ENCODE measurements at places on chromosomes 3 and 15.
A peak's percentile ranks its signal among the peaks of the same experiment; 100 is the strongest.

DNA sequence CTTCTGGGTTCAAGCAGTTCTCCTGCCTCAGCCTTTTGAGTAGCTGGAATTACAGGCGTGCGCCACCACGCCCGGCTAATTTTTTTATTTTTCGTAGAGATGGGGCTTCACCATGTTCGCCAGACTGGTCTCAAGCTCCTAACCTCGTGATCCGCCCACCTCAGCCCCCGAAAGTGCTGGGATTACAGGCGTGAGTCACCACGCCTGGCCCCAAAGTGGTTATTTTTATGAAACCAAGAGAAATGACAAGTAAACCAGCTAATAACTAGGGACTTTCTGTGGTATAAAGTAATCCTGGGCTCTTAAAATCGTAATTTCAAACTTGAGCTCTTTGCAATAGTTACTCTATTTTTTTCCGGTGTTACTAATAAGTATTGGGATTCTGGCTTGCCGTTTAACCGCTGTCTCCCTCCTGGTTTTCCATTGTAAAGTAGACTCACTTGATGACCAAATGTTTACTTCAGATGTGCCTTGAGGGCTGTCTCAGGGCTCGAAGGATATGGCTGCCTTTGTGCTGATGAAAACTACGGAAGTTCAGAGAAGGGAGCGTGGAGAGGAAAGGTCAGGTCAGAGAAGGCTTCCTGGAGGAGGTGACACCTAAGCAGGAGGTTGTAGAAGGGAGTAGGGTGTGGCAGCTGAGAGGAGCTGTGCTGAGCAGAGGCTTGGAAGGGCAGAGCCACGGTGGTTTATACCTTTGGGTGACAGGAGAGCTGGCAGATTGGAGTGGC is 4.2 kb downstream of the ZSCAN2 start:
- peak; percentile 13 for DNase-seq

DNA sequence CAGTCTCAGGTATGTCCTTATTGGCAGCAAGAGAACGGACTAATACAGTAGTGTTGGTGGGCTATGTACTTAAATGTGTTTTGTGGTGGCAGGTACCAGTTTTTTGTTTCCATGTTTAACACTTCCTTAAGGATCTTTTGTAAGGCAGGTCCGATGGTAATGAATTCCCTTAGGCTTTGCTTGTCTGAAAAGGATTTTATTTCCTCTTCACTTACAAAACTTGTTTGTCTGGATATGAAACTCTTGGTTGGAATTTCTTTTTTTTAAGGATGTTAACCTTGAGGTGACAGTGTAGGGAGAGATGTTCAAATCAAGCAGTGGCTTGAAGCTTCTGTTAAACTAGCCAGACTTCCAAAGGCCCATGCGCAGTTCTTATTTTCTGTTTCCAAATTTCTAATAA is 122.2 kb upstream of the FGF7 start:
- no peak for DNase-seq

DNA sequence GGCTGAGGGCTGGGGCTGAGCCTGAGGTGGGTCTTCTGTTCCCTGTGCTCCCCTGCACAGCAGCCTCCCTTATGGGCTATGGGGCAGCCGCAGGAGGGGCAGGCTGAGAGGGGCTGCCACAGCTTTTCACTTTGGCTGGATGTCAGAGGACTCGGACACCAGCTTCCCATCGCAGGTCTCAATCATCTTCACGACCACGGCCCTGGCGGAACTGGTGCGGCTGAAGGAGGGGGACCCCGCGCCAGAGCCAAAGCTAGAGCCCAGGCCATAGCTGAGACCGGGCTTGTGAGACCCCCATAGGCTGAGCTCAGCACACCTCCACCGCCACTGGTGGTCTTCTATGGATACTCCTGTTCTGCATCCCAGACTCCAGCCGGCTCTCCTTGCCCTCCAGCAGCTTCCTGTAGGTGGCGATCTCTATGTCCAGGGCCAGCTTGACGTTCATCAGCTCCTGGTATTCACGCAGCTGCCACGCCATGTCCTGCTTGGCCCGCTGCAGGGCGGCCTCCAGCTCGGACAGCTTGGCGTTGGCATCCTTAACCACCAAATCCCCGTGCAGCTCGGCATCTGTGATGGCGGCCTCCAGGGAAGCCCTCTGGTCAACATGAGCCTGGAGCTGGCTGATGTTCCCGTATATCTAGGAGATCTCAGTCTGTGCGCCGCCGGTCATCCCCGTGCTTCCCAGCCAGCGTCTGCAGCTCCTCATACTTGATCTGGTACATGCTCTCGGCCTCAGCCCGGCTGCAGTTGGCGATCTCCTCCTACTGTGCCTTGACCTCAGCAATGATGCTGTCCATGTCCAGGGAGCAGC is 181.7 kb upstream of the SYNPR start:
- no peak for DNase-seq

DNA sequence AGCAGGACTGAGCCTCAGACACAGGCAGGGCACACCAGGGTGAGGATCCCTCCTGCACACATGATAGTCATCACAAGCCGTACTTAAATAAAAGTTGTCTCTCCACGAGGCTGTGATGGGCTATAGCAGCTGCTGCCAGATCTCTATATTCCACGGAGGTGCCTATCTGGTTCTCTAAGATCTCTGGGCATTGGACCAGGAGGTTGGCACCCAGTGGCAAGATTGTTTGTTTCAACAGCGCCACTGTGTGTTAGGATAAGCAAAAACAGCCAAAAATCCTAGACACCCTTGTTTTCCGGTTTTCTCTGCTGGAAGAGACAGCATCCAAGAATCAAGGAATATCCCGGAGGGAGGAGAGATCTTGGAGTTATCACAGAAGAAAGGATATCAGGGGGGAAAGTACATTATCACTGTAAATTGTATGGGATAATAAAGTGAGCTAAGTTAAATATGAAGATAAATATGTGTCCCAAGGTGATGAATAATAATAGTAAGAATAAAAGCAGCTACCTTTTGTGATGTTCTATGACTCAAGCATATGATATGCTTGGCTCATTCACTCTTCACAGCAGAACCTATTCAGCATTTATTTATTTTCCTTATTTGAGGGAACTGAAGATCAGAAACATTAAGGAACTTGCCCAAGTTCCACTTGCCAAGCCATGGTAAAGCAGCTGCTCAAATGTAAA is 90.6 kb upstream of the AKAP13 start:
- DNase-seq: peak; percentile 27

DNA sequence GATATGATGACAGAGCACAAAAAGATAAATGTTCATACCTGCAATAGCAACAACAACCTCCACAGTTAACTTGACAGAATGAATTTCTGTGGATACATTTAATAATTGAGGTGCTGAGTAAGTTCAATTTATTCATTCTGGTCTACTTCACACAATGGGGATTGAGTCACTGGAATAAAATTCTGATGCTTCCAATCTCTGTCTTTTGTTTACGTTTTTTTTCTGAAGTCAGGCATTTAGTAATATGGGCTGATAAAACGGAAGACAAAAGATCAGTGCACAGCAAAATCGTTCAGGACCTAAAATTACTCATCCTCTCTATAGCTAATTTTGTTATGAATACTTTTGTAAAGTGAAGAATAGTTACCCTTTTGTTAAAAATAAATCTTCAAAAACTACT is 565.9 kb upstream of the CCDC54 start:
- peak; percentile 73 for DNase-seq

DNA sequence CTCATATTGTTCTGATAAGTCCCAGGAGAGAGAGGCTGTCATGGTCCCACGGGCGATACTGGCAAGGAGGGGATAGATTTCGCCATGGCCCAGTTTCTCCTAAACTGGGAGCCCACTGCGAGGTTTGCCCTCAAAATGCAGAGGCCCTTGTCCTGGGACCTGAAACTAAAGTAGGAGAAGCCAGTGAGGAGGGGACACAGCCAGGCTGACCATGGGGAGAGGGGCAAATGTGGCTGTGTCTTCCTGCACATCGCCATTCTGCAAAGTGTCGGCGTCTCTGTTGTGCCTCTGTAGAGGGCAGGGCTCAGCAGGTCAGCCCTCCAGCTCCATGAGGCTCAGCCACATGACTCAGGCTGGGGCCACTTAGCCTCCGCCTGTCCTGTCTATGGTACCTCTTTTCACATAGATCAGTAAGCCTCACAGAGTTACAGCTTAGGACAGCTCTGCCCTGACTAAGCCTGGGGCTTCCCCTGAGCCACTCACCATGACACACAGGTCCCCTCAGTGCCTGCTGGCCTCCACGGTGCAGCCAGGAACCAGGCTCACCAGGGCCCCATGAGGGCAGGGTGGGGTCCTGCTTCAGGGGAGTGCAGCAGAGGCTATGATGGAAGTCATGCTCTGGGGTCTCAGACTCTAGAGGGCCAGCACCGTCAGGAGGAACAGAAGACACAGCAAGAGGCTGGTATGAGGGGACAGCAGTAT is 28.6 kb upstream of the PLXNA1 start:
- no peak for DNase-seq

GRCh38 chr3:58049143-58049785 is 41.0 kb downstream of the FLNB start:
- peak; percentile 93 for DNase-seq

DNA sequence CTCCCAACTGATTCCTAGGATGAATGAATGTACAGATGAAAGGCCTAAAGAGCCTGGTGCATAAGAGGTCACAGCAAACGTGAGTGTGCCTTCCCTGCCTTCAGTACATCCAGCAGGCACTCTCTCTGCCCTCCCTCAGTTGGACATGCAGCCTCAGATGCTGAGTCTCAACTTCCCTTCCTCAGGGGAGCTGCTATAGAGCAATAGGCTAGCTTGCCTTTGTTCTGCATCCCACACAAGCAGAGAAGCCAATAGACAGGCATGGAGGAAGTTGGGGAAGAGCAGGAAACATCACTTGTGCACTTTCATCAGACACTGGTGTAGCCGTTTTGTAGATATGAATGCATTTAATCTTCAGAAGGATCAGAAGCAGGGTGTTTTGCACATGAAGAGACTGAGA is 147.5 kb upstream of the THBS1 start:
- DNase-seq: no peak

DNA sequence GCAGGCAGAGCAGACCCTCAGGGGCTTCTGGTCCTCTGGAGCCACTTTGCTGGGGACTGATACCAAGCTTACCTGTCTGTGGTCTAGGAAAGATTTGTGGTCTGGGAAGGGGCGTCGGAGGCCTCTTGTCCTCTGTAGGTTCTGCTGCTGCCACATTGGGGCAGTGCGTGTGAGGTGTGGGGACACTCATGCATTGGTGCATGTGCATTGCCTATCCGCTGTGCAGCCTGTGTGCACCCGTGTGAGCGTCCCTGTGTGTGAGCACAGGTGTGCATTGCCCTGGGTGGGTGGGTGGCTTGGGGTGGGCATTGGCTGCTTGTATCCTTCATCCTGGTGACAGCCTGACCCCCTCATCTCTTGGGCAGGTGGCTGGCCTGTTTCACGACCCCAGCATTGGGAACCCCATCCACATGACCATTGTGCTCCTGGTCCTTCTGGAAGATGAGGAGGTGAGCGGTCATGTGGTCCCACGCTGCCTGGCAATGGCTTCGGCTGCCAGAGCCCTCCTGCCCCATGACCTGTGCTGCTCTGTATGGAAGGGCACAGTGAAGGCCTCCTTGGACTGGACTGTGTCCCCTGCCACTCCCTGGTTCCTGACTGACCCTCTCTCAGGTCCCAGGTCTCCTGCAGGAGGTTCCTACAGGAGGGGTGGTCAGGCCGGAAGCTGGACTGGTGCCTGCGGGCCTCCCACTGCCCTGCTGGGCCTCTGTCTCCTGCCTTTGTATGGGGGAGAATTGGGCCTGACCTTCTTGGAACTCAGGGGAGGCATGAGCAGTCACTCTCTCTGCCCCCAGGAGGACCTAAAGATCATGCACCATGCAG is 41.5 kb downstream of the SAXO2 start:
- no peak for DNase-seq

GRCh38 chr15:74365598-74366445 is 1.6 kb downstream of the CYP11A1 start:
- DNase-seq: peak; percentile 52

DNA sequence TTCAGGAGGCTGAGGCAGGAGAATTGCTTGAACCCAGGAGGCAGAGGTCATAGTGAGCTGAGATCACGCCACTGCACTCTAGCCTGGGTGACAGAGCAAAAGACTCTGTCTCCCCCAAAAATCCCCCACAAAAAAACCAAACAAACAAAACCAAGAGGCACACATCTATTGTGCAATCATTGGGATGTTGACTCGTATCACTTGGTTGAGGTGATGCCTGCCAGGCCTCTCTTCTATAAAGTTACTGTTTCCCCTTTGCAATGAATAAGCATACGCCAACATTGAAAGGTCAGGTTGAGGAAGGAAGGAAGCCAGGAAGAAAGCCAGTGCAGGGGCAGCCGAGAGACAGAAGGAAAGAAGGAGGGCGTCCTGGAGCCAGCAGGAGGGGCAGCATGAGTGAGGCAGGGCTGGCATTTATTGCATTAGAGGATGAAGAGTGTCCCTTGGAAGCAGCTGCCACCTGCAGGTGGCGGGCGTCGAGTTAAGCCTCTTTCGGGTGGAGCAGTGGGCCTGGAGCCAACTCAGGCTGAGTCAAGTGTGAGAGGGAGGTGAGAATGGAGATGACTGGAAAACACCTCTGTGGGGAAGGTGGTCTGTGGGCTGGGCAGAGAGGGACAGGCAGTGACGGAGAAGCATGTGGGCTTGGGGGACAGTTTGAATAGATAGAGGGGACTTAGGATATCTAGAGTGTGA is 8.3 kb upstream of the CSPG4 start:
- DNase-seq: peak; percentile 36

DNA sequence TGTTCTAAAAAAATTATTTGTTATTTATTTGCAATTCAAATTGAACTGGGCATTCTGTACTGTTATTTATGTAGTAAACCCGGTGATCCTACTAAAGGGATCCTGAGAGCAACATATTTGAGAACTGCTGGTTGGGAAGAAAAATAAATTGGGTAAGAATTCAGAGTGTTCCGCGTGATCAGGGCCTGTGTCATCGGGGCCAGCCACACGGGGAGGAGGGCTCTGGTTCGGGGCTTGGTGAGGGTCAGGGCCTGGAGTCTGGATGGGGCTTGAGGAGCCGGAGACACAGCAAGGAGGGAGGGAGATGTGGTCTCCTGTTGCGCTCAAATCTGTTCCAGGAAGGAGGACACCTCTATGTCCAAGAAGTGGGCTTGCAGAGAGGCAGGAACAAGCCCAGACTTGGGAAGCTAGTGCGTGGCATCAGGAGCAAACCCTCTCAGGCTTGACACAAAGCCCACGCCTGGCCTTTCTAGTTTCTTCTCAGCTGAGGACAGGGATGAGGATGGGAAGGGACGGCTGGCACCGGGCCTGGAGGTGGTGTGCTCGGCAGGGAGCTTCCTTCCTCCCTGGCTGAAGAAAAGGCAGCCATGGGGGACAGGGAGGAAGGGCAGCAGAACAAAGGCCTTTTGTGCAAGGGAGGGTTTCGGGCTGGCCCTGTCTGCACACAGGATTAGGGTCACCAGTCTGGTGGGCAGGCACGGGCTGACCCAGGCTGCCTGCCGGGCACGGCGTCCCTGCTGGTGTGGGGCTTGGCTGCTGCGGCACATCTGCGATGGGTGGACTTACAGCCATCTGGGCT is 22.9 kb upstream of the FBLN2 start:
- no peak for DNase-seq

- DNase-seq: no peak
Observed at GRCh38 chr15:60009980-60010732, 6.0 kb downstream of the FOXB1 start.

GRCh38 chr3:98972155-98972554 is 70.7 kb upstream of the DCBLD2 start:
- DNase-seq: peak; percentile 97

GRCh38 chr15:89088605-89089315 is 504 bp downstream of the ABHD2 start:
- DNase-seq: no peak

- DNase-seq: no peak
Observed at GRCh38 chr3:3587647-3587972, 211.6 kb upstream of the LRRN1 start.

GRCh38 chr3:54535619-54536018 is 392.2 kb downstream of the LRTM1 start:
- DNase-seq: no peak

- no peak for DNase-seq
Observed at GRCh38 chr3:148631124-148631903, 66.4 kb upstream of the AGTR1 start.
